Lower leg skin (tissue), 4 donors: ENCODE measurements at places on chromosomes 3 and 15. TPM values are rescaled to one million over a fixed set of nuclear protein-coding genes. Genes with fewer than 3 reads are reported as not detected.

The SLITRK3 gene
- not detected for total RNA-seq

The NOX5 gene
- total RNA-seq, result 0.12 TPM

The PIGZ gene
- total RNA-seq, result 3.5 TPM

The FBN1 gene
- total RNA-seq, result 59.3 TPM

The POPDC2 gene
- total RNA-seq, result 1.9 TPM

The CHRD gene
- 4.6 TPM for total RNA-seq

The APBA2 gene
- 1.6 TPM for total RNA-seq

The CHDH gene
- 14.9 TPM for total RNA-seq

The VWA5B2 gene
- not detected for total RNA-seq

The STRC gene
- total RNA-seq, result 0.69 TPM

The PSTPIP1 gene
- total RNA-seq, result 2.9 TPM

The DOCK3 gene
- total RNA-seq, result 2.0 TPM

The ISLR gene
- 41.3 TPM for total RNA-seq

The GABRG3 gene
- 0.49 TPM for total RNA-seq

The ALS2CL gene
- total RNA-seq, result 92.8 TPM

The GNAT1 gene
- total RNA-seq, result not detected

The GOLGA8O gene
- total RNA-seq, result not detected

The ZNF592 gene
- 15.8 TPM for total RNA-seq

The RTP3 gene
- total RNA-seq, result not detected

The FEZF2 gene
- total RNA-seq, result not detected

The NR2E3 gene
- not detected for total RNA-seq

The GOLGA8J gene
- not detected for total RNA-seq

The XRN1 gene
- 36.6 TPM for total RNA-seq

The CTXN2 gene
- not detected for total RNA-seq

The SNTN gene
- not detected for total RNA-seq

The CFAP100 gene
- not detected for total RNA-seq

The CASR gene
- total RNA-seq, result not detected

The C3orf52 gene
- total RNA-seq, result 118 TPM

The CATSPER2 gene
- 1.4 TPM for total RNA-seq

The DAZL gene
- not detected for total RNA-seq

The LSAMP gene
- total RNA-seq, result 2.8 TPM

The SPATA12 gene
- not detected for total RNA-seq

The DYNC1LI1 gene
- total RNA-seq, result 61.4 TPM

The CDHR4 gene
- total RNA-seq, result 0.36 TPM

The BRK1 gene
- 52.5 TPM for total RNA-seq

The GRM7 gene
- total RNA-seq, result 0.32 TPM

The GATA2 gene
- total RNA-seq, result 9.3 TPM

The ZDHHC19 gene
- total RNA-seq, result not detected

The TTC14 gene
- 26.3 TPM for total RNA-seq

The RBM6 gene
- total RNA-seq, result 41.4 TPM

The ADCY5 gene
- 3.5 TPM for total RNA-seq

The LRRC31 gene
- not detected for total RNA-seq

The SNX22 gene
- total RNA-seq, result 1.6 TPM

The UBL7 gene
- 54.4 TPM for total RNA-seq

The MAP6D1 gene
- total RNA-seq, result 13.4 TPM

The COX17 gene
- total RNA-seq, result 25.1 TPM

The CHRNA7 gene
- 0.95 TPM for total RNA-seq

The SLC38A3 gene
- 0.62 TPM for total RNA-seq

The AGBL1 gene
- total RNA-seq, result 0.91 TPM

The FHIT gene
- total RNA-seq, result 5.0 TPM

The RLBP1 gene
- total RNA-seq, result not detected

The C3orf70 gene
- total RNA-seq, result 3.2 TPM

The GHRL gene
- total RNA-seq, result not detected
